Central memory CD4-positive, alpha-beta T cell (primary cell): ENCODE measurements at places on chromosomes 7 and 10.

DNA sequence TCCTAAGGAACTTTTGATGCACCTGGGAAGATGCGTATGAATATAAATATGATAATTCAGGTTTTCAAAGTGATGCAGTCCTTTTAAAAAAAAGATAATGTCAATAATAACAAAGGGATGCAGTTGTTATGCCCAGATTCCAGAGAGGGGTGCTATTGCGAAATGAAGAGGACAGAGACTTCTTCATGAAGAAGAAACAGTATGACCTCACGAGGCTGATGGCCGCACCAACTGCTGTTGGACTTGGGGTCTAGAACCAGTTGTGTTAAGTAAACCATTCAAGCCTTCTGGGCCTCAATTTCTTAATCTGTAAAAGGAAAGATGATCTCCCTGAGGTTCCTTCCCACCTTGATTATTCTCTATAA is 55.1 kb downstream of the LYZL2 start:
- no peak for DNase-seq

GRCh38 chr7:73436031-73436929 is 2.7 kb downstream of the FZD9 start:
- no peak for DNase-seq

DNA sequence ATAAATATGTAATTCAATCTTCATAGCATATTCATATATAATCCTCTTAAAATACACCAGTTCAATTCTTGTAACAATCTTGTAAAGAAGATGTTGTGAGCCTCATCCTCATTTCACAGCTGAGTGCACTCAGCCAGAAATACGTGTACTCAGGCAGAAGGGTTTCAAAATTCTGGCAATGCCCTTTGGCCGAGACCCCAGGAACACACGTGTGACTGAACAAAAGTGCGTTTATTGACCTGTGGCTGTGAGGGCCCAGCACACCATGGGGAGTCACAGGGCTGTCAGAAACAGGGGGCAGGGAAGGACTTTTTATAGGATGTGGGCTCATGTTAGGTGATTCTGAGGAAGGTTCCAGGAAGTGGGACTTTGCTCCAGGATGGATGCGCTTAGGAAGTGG is 21.5 kb downstream of the GIMAP8 start:
- no peak for DNase-seq

GRCh38 chr7:35263396-35263795 is 9.5 kb upstream of the TBX20 start:
- no peak for DNase-seq

DNA sequence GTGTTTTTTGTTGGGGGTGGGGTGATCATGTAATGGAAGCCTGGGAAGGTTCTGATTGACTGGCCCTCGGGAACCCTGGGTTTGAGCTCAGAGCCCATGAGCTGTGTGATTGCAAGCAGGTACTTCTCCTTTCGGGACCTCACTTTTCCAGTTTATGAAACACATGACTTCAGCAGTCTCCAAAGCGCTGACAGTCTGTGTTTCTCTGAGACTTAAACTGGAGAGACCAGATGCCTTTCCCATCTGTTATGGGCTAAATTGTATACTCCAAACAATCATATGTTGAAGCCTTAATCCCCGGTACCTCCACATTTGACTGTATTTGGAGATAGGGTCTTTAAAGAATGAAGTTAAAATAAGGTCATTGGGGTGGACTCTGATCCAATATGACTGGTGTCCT is 493.6 kb downstream of the GALNT17 start:
- DNase-seq: no peak

- DNase-seq: no peak
Measured at GRCh38 chr10:450463-450862, 239.0 kb downstream of the DIP2C start.

DNA sequence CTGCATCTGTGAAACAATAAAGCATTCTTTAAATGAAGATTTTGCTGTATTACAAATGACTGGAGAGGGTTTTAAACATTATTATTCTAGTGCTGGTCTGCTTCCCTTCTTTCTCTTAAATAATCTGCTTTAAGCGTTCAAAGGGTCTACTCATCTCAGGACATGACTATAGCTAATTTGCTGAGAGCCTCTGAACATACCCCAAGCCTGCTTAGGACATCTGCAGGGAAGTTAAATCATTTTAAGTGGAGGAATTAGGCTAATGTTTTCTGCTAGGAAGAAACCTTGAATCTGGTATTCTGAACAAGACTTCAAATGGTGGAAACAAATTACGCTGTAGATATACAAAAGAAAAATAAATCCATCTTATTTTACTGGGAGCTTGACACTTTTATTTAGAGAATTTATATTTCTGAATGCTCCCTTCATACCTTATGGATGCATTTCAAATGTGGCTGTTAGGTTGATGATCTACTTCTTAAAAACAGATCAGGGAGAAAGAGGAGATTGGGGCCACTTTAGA is 124.4 kb upstream of the ITGB1 start:
- no peak for DNase-seq

GRCh38 chr10:34081948-34082347 is 733.1 kb downstream of the PARD3 start:
- DNase-seq: no peak

GRCh38 chr10:71744897-71745663 is 25.5 kb upstream of the C10orf105 start:
- no peak for DNase-seq

DNA sequence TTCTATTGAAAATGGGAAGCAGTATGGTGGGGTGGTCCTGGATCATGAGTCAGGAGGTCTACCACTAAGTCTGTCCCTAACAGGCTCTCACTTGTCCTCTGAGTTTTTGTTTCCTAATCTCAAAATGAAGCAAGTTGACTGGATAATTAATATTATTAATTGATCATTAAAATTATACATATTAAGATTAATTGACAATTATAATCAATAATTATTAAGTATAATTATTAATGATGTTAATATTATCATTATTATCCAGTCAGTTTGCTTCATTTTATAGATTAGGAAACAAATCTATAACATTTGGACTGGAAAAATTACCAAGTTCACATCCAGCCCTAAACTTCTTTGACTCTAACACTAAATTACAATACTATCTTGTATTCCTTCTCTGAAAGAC is 174.2 kb upstream of the KMT2E start:
- DNase-seq: no peak

- DNase-seq: no peak
Measured at GRCh38 chr7:5672468-5672867, 109.0 kb downstream of the RNF216 start.

DNA sequence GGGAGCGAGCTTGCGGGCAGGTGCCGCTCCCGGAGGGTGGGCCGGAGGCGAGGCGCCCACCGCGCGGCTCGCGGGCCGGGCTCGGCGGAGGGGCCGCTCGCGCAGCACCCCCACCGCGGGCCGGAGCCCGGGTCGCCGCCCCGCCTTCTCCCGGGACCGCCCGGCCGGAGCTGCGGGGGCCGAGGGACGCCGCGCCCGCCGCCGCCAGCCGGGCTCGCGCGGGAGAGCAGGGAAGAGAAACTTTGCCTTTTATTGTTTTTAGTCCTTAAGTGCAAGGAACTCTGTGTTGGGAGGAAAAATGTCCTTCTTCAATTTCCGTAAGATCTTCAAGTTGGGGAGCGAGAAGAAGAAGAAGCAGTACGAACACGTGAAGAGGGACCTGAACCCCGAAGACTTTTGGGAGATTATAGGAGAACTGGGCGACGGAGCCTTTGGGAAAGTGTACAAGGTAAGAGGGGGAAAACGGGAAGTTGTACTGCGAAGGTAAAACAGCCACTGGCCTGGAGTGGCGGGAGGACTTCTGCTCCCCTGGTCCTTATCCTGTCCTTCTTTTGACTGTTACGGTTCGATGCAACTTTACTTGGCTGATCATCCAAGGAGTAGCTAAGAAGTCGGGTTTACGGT is 620 bp downstream of the SLK start:
- peak; percentile 26 for DNase-seq

GRCh38 chr10:35607475-35608327 is 2.6 kb downstream of the GJD4 start:
- DNase-seq: no peak

GRCh38 chr10:34109952-34110702 is 705.0 kb downstream of the PARD3 start:
- no peak for DNase-seq

GRCh38 chr10:60185421-60185820 is 204.3 kb downstream of the ANK3 start:
- DNase-seq: no peak

DNA sequence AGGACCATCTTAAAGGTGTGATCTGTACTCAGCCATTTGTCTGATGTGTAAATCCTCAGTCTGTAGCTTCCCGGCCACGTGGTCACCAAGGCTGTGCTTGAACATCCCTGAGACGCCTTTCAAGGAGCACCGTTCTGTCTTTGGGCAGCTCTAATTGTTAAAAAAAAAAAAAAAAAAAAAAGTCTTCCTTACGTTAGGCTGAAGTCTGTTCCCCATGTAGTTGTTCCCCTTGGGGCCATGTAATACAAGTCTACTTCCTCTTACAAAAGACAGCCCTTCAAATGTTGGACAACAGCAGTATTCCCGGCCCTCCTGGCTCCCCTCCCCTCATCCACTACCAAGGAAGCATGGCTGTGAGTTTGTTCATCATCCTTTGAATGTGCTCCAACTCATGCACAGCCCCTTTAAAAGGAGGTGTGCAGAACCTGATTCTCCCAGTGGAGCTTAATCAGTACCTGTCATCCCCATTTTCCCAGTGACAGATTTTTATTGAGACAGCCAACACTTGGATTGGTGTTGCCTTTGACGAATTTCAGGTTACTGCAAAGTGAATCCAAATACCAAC is 392.2 kb upstream of the GALNT17 start:
- no peak for DNase-seq

GRCh38 chr7:44473295-44473694 is 17.2 kb downstream of the NUDCD3 start:
- DNase-seq: no peak

DNA sequence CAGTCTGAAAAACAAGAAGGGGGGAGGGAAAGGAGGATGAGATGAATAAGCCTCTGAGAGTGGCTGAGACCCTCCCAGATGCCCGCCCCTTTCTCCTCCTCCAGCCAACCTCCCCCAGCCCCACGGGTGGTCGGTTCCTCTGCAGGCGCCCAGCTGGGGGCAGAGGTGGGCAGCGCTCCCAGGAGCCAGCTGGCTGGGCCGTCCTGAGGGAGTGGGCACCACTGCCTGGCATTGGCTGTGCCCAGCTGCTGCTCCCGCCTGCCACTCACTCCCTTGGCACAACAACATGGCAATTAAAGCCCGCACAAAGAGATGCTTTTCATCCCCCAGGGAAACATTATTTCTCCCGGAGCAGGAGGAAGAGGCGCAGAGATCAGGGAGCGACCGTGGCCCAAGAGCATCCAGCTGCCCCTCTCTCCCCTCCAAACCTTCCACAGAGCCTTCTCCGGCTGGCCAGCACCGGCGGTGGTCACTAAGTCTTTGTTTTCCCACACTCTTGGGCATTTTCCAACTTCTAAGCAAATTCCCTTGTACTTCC is 107.2 kb downstream of the SPDYE5 start:
- no peak for DNase-seq

DNA sequence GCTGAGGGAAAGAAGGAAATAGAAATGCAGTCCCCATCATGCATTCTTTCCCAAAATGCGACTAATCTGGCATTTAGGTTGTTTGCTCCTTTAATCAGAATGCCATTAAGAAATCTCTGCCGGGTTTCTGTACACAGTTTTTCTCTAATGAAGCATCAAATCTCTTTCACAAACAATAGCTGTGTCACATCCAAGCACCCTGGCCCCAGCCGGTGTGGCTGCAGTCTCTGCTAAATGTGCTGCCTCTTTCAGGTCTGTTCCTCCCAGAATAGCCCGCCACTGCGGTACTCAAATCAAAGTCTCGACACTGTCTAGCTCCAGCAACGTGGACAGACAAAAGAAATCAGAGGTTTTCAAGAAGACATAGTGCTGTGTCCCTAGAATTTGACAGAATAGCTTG is 343.8 kb downstream of the KCNMA1 start:
- DNase-seq: no peak

DNA sequence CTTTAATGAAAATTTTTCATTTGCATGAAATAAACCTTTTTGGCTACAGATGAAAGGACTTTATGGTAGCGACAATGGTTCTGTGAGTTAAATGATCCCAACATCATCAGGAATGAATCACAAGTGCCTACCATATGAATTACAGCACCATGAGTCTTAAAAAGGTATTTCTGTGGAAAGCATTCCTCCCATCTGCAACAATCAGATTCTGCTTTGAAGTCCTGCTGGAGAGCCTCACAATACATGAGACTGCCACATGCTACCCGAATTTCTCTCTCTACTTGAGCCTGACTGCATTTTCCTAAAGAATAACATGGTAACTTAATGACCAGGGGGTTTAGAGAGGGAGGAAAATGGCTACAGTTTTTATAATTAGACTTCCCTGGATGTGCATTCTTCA is 190.3 kb downstream of the TWIST1 start:
- no peak for DNase-seq

DNA sequence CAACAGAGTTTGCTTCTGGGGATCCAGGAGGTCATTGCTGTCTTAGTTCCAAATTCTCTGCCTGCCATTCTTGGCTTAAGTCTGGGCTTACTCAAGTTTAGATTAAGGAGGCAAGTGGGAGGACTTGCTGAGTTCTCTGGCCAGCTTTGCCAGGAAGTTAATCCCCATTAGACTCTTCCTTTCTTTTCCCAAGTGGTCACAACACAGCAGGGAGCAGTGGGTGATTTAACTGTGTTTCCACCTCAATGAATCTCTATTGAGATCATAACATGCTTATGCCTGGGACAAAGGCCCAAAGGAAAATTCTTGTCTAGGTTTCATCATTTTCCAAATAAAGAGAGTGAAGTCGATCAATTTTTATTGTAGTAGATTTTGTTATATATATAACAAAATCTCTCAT is 1159.6 kb downstream of the SORCS3 start:
- no peak for DNase-seq

GRCh38 chr10:86180861-86181260 is 185.7 kb downstream of the GRID1 start:
- no peak for DNase-seq

DNA sequence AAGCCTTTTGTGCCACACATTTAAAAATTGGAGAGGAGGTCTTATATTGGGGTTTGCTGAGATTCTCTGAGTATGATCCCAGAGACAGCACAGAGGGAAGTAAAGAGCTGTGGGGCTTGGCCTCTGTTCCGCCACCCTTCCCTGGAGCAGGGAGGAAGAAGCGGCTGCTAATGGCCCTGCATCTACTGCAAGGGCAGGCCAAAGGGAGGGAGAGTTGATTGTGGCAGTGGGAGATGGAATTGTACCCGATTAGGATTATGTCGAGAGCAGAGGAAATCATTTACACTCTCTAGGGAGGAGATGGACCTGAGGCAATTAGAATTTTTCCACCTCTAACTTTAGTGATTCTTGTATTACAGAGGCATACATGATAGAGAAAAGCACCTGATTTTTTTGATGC is 28.8 kb downstream of the CYP17A1 start:
- DNase-seq: no peak

DNA sequence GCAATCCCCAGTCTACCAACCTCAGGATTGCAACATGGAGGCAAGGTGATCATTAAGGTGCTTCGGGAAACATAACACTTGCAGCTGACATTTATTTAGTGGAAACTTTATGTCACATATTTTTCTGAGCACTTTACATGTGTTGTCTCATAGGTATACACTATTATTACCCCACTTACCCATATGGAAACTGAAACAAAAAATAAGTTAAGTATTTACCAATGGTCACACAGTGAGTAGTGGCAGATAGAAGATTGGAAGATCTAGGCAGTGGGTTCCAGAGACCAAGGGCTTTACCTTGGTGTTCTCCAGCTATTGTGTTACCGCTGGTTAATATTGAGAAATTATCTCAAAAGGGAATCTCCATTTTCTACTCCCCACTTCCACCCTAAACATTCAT is 1279.1 kb upstream of the SORCS1 start:
- DNase-seq: no peak

- no peak for DNase-seq
Measured at GRCh38 chr7:72706521-72706920, 121.5 kb downstream of the TYW1B start.
